Amygdala (tissue), 56 donors: ENCODE measurements at places on chromosomes 11 and 22.

DNA sequence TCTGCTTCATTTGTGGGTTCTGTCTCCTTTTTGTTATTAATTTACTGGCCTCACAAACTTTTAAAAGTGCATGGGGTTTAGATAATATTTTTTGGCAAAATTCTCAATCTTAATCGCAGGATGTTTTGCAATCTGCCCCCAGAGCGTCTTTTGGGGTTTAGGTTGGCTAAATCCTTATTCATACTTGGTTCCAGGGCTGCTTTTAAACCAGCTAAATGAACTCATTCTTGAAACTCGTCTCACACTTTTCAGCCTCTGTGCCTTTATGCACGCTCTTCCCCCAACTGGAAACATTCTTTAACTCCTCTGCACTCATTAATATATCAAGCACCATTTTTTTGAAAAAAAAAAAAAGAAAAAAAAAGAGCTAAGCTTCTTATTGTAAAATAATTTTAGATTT is 131.7 kb downstream of the KIF18A start:
- no peak for DNase-seq

GRCh38 chr11:64472593-64473455 is 113.9 kb downstream of the RPS6KA4 start:
- no peak for DNase-seq

DNA sequence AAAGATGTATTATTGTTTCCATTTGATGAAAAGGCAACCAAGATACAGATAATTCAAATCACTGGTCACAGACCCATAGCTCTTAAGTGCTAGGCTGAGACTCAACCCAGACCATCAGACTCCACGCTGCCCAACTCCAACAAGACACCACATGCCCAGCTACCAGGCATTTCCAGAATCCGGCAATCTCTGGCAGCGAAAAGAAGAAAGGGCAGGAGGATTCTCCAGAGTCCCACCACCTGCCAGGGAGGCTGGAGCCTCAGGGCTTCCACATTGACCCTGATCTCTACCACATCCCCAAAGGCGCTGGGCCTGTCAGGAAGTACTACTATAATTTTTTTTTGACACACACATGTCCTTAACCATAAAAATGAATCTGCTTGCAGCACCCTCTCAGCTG is 61.4 kb upstream of the ARFGAP3 start:
- no peak for DNase-seq

DNA sequence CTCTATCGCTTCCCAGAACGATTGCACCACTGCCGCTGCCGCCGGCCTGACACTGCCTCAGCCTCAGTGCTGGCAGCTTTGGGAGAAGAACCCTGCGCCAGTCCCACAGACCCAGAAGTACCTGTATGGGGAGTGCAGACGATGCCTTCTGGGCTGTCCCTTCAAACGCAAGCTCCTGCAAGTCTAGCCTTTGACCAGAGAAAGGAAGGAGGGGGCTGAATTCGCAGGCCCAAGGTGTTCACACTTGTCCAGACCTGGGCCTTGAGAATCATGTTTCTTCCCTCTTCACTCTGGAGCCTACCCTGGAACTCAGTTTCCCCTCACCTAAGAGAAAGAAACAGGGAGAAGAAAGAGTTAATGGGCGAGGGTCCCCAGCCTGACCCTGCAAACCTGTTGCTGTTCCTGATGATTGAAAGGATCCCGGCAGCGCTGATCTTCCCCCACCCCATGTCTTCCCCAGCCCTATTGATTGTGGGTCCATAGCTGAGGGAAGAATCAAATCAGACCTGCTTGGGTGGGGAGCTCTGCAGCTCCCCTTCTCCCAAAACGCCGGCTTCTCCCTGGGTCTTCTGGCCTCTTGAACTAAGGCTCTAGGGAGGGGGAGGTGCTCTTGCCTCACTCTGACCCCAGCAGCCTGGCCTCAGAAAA is 786 bp upstream of the MCAM start:
- no peak for DNase-seq
